Stimulated activated CD8-positive, alpha-beta memory T cell treated with anti-CD3 and anti-CD28 coated beads, Interleukin-4, amount 100 ng/mL, for 1 hour (primary cell): ENCODE measurements at places on chromosomes 12 and 14.

- DNase-seq = no peak
Measured at GRCh38 chr14:29028973-29029582, 262.5 kb downstream of the FOXG1 start.

DNA sequence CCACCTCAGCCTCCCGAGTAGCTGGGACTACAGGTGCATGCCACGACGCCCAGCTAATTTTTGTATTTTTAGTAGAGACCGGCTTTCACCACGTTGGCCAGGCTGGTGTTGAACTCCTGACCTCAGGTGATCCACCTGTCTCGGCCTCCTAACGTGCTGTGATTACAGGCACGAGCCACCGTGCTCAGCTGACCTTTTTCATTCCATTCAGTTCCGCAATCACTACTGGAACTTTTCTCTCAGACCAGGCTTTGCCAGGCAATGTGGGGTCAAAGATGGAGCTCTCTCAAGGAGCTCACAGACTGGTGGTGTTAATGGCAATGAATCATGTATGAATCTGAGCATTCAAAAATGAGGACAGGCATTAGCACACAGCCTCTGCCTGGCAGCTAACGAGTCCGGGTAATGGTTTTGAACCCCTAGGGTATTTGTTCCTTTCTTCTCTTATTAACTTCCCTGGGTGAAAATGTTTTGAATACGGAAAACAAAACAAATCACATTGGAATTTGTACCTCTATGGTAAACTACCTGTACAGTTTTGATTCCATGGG, 9.4 kb upstream of the TCHP start:
- DNase-seq = no peak

DNA sequence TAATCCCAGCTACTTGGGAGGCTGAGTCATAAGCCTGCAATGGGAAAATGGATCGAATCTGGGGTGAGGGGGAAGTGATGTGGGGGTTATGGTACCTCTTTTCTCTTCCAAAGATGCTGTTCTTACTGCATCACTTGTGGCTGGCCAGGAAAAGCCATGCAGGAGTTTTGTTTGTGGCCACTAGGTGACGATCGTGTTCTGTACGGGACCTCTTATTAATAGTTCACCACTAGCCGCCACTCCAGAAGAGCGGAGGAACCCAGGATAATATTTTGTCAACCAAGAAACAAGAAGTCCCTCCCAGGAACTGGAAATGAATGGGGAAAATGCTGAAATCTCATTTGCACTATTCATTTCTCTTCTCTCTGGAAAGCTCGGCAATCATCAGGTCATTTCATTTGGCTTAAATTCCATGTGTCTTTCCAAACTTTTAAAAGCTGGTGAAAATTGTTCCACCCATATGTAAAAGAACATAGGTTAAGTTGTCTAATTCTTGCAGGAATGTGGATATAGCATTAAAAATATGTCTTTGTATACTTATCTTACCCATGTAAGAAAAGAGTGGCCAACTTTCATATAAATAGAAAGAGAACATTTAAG, 8.9 kb downstream of the GPR65 start:
- DNase-seq = no peak

DNA sequence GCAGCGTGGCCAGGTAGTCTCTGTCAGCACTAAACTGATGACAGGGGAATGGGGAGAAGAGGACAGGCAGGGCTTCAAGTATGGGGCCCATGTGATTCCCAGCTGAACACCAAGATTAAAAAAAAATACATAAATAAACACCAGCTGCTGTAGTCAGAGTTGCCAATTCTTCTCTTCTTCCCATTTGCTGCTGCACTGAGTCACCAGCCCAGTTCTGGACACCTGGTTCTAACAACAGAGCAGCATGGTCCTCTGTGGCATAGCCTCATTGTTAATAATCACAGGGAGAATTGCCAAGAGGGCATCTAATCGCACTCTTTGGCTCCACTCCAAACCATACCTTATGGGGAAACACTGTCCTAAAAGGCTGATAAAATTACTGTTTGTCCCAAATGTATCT, 15.1 kb downstream of the PPM1H start:
- DNase-seq = no peak

- no peak for DNase-seq
Measured at GRCh38 chr14:50095895-50096294, 20.5 kb downstream of the VCPKMT start.

DNA sequence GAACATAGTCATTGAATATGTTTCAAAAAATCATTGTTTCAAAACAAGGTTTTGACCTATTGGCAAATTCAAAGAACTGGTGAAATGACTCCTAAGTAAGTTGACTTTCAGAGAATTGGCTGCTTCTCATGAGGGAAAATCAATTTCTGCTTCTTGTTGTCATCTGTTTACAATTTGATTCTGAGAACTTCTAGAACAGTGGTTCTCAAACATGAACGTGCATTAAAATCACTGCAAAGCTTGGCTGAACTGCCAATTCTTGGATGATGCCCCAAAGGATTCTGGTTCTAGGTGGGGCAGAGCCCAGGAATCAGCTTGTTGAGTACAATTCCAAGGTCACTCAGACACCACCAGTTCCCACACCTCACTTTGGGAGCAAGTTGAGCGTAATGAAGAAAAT, 83.9 kb downstream of the ZFP36L1 start:
- no peak for DNase-seq

GRCh38 chr12:92722897-92723296, 20.1 kb downstream of the PLEKHG7 start:
- DNase-seq = no peak

GRCh38 chr14:49461529-49462401, 124.4 kb downstream of the RPS29 start:
- DNase-seq = peak; percentile 2

- no peak for DNase-seq
Measured at GRCh38 chr12:45880533-45880932, 109.8 kb downstream of the SCAF11 start.

GRCh38 chr14:105420101-105420973, 710 bp downstream of the MTA1 start:
- no peak for DNase-seq

- no peak for DNase-seq
Measured at GRCh38 chr12:617304-617915, 45.8 kb downstream of the NINJ2 start.

- no peak for DNase-seq
Measured at GRCh38 chr12:3771853-3772252, 18.9 kb upstream of the CRACR2A start.

DNA sequence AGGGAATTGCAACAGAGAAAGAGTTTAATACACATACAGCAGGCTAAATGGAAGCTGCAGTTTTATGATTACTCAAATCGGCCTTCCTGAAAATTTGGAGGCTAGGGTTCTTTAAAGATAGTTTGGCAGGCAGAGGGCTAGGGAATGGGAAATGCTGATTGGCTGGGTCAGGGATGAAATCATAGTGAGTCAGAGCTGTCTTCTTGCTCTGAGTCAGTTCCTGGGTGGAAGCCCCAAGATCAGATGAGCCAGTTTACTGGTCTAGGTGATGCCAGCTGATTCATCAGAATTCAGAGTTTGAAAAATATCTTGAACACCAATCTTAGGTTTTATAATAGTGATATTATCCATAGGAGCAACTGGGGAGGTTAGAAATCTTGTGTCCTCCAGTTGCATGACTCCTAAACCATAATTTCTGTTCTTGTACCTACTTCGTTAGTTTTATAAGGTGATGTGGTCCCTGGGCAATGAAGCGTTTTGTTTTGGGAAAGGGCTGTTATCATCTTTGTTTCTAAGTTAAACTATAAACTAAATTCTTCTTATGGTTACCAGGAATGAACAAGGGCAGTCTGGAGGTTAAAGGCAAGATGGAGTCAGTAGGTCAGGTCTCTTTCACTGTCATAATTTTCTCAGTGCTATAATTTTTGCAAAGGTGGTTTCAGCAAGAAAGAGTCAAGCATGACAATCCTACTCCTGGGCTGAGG, 257.8 kb upstream of the CCDC196 start:
- DNase-seq = no peak

DNA sequence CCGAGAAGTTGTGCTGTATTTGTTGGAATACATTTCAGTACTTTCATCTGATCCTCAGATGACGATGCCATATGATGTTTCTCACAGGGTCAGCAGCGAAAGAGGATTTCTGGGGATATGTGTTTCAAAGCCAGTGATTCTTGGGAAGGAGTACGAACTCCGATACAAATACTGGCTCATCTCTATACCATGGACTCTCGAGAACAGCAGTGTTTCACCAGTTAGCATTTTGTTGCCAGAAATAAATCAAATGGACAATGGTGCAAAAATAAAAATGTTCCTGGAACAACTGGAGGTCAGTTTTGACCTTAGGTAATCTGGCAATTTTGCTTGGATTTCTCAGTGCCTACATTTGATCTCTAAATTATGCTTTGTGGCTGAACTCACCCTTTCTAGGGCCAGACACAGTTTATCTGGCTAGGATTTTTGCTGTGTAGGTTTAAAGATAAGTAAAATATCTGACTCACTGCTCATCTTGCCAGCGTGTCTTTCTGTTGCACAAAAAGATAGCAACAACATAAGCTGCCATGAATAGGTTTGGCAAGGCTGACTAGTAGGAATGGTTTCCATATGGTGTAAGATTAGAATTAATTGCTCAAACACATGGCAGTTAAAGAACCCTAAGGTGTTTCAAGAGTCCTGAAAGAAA, 11.0 kb upstream of the MGP start:
- no peak for DNase-seq

DNA sequence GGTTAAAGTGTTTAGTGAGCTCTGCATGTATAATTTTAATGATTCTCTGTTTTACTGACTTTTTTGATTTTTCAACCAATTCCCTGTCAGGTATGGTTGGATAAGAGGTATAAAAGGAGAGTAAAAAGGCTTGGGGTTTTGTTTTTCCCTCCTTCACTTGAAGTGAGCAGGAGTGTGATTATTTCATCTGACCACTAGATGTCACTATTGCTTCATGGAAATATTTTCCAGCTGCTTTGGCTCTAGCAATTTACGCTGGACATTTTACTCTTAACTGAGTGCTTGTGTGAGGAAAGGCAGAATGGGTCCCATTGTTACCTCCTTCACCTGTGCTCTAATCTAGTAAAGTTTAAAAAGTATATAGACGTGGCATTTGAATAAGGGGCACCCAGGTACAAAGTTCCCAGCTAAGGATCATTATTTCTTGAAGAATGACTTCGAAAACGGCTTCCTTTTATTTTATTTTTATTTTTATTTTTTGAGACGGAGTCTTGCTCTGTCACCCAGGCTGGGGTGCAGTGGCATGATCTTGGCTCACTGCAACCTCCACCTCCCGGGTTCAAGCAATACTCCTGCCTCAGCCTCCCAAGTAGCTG, 66.5 kb downstream of the TBC1D30 start:
- DNase-seq = no peak

DNA sequence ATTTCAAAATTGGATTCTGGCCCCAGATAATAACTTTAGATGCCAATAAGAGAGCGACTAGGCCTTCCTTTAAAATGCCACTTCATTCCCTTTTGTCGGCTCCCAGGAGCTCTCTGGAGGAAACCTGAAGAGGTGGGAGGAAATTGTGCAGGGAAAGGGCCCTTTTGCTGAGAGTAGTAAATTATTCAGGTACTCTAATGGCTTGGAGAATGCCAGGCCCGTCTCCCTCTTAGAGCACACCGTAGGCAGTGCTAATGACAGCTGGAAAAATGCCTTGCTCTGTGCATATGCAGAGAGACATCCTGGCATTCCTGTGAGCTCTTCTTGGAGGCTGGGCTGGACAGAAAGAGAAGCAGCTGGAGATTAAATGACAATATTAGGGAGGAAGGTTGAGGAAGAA, 115.0 kb upstream of the RPH3A start:
- DNase-seq = no peak

DNA sequence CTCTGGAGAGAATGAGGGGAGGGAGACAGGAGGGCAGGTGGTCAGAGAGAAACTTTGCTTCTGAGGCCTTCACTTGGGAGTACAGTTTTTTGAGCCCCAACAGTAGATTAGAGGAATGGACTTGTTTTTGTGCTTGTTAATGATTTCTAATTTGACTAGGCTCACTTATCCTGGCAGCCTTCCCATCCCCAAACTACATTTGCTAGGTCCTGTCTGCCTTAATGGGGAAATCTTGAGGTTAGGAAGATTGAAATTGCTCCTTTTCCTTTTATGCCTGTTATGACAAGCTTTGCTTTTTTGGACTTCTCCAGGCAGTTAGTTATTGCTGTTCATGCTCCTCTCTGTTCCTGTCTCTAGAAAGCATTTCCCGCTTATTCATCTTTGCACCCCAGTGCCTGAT, 37.7 kb downstream of the SYNE2 start:
- DNase-seq = no peak

GRCh38 chr12:68122236-68122920, 37.2 kb downstream of the IFNG start:
- DNase-seq = no peak

DNA sequence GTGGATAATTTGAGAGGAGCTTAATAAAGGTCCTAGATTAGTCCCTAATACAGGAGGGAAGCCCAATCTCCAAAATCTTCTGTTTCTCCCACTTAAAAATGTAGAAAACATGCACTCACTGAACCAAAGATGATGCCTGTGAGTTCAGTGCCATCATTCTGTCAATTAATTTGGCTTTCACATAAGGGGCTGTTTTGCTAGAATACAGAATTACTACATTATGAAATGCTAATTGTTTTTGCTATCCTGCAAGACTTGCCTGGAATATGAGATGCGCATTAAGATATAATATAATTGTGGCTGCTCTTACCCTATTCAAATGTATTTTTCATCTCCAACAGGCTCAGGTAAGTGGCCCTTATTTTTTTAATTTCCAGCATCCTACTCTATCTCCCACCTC, 111.7 kb downstream of the SEC23A start:
- DNase-seq = no peak
